CD4-positive, alpha-beta T cell treated with Interleukin-4 for 1 hour (primary cell): ENCODE measurements at places on chromosomes 6 and 20.

DNA sequence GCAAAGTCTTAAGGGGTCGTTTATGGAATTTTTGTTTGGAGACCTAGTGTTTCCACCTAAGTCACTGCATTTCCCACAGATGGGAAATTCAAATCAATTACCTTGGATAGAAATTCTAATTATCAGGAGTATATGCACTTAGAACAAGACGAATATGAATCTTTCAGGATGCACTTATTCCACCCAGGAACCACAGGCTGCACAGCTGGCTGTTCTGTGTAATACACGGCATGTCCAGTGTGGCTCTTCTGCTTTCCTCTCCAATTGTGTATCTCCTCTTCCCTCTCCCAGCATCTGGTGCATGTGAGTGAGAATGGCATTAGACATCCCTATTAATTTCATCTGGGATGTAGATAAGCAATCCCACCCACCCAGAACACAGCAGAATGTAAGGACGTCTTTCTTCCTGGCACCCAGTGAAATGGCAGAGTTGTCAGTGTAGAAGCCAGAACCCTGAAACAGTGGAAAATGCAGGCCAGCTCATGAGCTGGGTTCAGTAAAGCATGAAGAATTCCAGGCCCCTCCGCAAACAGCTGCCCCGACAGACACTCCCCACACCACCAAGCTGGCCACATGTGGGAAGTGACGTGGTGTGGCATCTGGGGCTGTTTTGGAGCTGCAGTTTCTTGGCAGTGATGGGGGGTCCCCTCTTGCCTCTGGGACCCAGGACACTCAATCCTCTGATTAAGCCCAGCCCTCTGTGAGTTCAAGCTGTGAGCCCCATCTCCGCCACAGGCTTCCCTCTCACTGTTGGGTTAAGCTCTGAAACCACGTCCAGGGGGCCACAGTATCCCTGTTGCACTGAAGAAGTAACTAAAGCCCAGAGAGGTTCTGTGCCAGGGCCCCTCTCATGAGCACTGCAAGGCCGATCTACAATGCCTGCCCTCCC lies 180.1 kb upstream of the CST7 start:
- no peak for DNase-seq

DNA sequence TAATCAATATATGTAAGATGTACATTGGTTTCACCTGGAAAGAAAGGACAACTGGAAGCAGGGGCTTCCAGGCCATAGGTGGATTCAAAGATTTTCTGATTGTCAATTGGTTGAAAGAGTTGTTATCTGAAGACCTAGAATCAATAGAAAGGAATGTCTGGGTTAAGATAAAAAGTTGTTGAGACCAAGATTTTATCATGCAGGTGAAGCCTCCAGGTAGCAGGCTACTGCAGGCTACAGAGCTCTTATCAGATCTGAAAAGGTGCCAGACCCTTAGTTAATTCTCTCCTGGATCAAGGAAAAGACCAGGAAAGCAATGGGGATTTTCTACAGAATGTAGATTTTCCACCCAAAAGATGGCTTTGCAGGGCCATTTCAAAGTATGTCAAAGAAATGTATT lies 487.2 kb downstream of the BTBD3 start:
- DNase-seq: no peak

- peak; percentile 91 for DNase-seq
Measured at GRCh38 chr6:169212897-169213813, 40.5 kb downstream of the THBS2 start.

GRCh38 chr6:25655723-25656122 lies 3.7 kb downstream of the SCGN start:
- no peak for DNase-seq

GRCh38 chr6:43982084-43982625 lies 145.1 kb downstream of the MRPL14 start:
- no peak for DNase-seq

GRCh38 chr6:136611133-136611532 lies 60.9 kb upstream of the MAP7 start:
- DNase-seq: no peak

DNA sequence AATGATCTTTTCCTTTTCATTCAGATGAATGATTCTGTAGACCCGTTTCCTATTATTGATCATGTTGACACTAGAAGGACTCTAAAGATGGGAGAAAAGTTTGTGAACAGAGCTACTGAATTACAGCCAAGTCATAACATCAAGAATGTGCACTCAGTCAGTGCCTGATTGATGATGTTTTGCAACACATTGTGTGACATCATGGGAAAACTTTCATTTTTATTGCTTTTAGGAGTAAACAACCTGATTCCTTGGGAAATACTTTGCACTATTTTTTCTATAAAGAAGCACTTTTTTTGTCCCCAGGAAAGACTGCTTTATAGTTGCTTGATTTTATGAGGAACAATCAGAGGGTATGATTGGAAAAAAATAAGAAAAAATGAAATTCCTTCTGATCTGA lies 383.8 kb upstream of the JAG1 start:
- no peak for DNase-seq

- DNase-seq: peak; percentile 28
Measured at GRCh38 chr6:113856625-113857555, at the start of gene MARCKS. MARCKS (plus strand) TSS chr6:113857345; CDS start chr6:113857746, 401 bp downstream.

GRCh38 chr6:145213614-145214013 lies 521.7 kb downstream of the EPM2A start:
- no peak for DNase-seq

DNA sequence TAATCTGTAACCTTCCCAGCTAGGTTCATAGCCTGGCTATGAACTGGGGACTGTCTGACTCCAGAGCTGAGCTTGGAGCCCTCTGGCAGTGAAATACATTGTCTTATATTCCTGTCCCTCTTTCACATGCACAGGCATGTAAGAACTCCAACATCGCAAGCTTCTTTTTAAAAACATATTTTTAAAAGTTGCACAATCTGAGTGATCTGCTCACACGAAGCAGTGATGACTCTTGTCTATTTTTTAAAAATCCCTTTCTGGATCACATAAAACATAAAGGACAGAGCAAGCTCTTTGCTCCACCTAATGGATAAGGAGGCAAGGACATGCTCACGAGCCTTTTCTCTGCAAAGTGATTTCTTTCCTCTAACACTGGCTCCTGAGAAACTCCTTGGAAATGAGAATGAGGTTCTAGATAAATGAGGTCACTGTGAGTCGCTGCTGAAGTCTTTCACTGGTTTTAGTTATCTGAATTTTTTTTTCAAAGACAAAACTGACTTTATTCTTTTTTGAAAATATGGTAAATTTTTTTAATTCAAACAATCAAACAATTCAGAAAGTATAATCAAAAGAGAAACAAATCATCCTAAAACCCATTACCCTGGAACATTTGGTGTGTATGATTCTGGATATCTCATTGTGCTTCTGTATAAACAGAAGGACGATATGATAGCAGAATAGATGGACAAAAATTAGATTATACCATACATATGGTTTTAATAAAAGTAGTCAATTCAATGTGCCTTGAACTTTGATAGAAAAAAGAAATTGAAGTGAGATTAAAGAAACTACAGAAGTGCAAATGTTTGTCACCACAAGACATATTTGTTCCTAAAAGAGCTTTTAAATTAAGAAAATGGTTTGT lies 30.8 kb downstream of the IL20RA start:
- DNase-seq: no peak

GRCh38 chr6:43089874-43090558 lies 13.9 kb downstream of the PTK7 start:
- DNase-seq: no peak

GRCh38 chr6:114304304-114304887 lies 38.4 kb downstream of the HS3ST5 start:
- no peak for DNase-seq

- no peak for DNase-seq
Measured at GRCh38 chr6:70282919-70283461, 19.9 kb downstream of the COL9A1 start.

- DNase-seq: no peak
Measured at GRCh38 chr20:58875541-58876134, 23.1 kb downstream of the GNAS start.

DNA sequence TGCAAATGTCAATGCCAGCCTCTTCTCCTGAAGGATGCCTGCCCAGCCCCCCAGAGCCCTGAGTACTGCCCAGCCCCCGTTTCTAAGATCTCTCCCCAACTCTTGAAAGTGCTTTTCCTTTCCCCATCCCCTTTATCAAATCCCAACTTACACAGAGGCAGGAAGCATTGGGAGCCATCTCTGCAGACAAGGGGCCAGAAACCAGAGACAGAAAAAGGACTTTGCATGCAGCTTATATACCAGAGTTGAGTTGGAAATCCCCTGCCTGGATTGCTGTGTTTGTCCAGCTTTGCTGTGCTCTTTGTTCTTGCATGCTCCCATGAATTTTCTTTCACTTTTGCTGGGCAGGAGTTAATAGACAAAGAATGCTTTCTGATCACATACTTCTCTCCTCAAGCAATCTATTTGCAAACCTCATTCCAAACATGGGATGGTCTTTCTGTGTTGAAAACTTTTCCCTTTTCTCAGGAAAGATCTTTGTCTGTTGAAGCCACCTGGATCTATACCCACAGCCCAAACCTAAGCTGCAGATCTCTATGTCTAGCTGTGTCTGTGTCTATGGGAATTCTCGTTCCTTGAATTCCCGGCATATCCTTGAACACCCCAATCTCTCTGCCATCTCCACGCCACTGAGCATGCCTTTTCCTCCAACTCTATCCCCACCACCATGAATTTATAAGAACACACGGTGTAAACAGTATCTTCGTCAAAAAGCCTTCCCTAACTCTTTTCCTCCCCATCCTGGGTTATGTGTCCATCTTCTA lies at the start of gene UBD:
Gene UBD (minus strand): TSS at position 209 of the 764 bp plus-strand sequence. CDS start 31 bp downstream, at position 178.
- no peak for DNase-seq

DNA sequence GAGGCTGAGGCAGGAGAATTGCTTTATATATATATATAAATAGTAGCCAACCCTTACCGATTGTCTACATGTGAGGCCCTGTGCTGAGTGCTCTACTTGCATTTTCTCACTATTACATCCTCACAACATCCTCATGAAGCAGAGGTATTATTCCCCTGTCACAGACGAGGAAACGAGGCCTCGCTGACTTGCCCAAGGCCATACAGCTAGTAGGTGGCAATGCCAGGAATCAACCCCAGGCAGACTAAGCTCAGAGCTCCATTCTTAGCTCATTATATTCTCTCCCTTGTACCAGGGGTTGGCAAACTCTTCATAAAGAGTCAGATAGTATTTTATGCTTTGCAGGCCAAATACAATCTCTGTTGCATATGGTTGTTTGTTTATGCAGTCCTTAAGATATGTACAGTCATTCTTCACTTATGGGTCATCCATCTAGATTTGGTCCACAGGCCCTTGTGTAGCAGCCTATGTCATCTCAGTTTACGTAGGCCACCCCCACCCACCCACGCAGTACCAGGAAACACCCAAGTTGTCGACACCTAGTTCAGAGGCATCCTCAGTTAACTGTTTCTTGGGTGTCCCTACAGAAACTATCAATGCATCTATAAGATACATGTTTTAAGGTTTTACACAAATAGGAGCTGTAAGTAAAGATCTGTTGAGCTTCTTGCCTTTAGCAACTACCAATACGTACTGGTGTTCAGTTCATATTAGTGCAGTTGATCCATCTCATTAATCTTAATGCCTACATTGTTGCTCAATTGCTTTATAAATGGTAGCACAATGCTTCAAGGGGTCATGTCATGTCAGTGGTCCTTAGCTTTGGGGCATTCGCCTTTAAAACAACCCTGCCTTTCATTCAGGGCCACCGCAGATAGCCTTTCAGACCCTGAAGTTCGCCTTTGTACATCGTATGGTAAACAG lies 3.0 kb downstream of the CASS4 start:
- DNase-seq: peak; percentile 63

DNA sequence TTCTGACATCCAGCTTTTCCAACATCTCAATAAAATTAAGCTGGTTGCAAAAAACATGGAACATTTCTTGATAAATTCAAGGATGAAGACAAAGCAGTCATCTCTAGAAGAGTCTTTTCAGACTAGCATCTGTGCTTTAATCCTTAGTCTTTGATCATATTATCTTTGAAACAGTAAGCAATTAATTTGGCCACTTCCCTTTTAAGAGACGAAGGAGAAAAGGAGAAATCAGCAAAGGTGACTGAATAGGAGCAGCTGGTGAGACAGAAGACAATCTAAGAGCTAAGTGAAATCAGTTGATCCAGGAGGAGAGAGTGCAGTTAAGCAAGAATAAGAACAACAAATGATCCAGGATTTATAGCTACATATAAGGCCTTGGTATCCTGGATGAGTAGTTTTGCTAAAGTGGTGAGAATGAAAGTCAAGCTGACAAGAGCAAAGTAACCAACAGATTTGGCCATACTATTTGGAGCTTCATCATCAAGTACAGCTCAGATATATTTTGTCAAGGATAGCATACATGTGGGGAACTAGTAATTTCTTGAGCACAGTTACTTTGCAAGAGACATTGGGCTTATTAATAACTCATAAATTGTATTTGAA lies 215.5 kb downstream of the ADGB start:
- DNase-seq: no peak

DNA sequence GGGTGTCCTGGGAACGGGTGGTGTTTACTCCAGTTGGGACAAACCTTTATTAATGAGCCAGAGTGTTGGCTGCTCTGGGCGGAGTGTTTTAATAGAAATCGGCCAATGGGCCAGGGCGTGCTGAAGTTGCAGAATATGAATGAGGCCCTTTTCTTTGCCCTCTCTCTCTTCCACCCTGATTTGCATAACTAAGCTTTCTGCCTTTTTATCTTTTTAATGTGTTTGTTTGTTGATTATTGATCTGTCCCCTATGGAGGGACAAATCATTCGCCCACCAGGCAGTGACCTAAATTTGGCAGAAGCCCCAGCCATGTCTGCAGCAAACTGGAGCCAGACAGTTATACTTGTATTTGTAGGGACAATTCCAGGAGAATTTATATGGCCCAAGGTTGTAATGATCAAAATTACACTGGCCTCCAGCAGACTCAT lies 420.9 kb downstream of the PREX1 start:
- DNase-seq: no peak

DNA sequence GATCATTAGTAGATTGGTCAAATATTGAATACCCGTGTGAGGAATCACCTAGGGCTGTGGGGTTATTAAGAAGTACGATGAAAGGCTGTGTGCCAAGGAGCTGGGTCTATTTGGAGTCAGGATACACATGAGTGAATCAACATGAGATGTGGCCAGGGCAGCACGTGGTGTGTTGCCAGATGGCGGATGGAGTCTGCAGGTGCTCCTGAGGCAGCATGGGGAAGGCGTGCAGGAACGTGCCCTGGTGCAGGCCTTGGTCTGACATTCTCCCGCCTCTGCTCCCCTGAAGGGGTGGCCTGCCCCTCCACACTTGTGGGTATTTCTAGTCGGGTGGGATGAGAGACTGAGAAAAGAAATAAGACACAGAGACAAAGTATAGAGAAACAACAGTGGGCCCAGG lies 39.0 kb upstream of the SLC22A1 start:
- DNase-seq: no peak

GRCh38 chr6:53376661-53377226 lies 28.0 kb upstream of the ELOVL5 start:
- no peak for DNase-seq

GRCh38 chr6:91018586-91018985 lies 431.7 kb upstream of the MAP3K7 start:
- no peak for DNase-seq

- DNase-seq: no peak
Measured at GRCh38 chr20:4956200-4956810, 45.0 kb downstream of the SLC23A2 start.

- no peak for DNase-seq
Measured at GRCh38 chr6:139533573-139534471, 159.4 kb upstream of the CITED2 start.
